ENCODE measurements at places on chromosomes 12 and 14.

- no peak for DNase-seq
These were observed 458.7 kb downstream of the TMTC2 start for GRCh38 chr12:83145325-83145840.

DNA sequence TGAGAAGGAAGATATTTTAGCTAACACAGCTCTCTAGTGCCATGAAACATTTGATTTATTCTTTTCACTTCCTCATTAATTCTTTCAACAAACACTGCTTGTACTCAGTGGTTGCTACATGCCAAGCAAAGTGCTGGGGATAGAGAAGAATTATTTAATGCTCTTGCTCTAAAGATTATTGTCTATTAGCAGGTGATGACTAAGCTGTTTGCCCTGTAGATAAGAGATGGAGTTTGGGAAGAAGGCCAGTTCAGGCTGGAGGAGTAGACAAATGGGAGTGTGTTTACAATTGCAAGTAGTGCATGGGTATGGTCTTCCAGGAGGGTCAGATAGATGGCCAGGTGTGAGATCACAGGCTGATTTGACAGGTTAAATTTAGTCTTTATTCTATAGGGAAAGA, 99.8 kb upstream of the SEL1L start:
- no peak for DNase-seq

- peak; percentile 93 for DNase-seq
These were observed 4.4 kb downstream of the RNF10 start for GRCh38 chr12:120538281-120539156.

DNA sequence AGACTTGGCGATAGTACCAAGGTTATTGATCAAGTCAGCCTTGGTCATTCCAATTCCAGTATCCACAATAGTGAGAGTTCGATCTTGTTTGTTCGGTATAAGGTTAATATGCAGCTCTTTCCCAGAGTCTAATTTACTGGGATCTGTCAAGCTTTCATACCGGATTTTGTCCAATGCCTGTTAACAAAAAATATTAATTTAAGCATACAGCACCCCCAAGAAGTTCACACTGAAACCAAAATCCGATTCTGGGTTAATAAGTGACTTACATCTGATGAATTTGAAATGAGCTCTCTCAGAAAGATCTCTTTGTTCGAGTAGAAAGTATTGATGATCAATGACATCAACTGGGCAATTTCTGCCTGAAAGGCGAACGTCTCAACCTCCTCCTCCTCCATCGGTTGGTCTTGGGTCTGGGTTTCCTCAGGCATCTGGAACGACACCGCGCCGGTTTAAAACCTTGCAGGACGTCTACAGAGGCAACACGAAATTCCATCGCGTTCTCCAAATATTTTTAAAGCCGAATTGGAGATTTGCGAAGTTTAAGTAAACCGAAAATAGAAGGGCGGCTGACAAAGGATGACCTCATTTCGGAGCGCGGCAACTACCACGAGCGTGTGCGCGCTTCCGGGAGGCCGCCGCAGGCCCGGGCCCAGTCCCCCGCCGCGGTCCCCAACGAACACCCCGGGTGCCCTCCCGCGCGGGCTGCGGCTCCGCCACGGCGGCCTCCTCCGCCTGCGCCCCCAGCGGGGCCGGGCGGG, 716 bp downstream of the HSP90AA1 start:
- no peak for DNase-seq

- peak; percentile 51 for DNase-seq
These were observed 36.9 kb upstream of the SINHCAF start for GRCh38 chr12:31362759-31363415.

DNA sequence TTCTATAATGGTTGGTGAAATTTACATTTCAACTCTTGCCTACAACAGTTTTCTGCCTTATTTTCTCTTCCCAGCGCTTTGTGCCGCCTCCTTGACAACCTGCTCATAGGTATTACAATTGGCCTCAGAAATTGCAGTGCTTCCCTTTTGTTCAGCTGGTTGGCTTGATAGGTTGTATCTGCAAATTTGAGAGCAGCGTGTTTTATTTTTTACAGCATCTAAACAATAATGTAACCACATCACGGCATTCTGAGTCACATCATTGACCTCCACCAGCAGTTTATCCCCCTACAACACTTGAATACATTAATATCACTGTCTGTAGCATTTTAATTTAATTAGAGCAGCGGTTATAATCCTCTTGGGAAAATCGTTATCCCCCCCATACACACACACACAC, 99.4 kb downstream of the ETV6 start:
- no peak for DNase-seq

DNA sequence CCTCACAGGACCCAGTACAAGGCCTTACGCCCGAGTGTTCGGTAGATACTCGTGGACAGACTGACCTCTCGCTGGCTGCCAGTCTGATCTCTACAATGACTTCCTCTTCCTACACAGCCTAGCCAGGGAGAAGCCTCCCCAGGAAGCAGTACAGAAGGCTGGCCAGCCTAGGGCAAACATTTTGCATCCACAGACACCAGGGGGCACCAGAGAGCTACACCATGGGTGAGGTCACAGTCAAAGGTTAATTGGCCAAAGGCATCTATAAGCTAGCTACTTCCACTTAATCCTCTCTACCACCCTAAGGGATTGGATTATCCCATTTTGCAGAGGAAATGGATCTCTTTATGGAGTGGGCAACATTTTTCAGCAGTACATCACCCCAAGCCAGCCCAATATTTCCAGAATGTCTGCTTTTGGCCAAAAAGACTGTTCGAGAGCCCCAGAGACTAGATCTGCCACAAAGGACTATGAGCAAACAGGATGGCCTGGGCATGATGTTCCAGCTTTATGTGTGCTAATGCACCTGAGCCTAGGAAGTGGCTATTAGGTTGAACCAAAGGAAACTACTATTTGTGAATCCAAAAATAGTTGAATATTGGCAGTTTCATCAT, 14.6 kb upstream of the PNMA1 start:
- DNase-seq, result peak; percentile 67

- no peak for DNase-seq
These were observed 230.4 kb downstream of the SPTSSA start for GRCh38 chr14:34231626-34232025.

DNA sequence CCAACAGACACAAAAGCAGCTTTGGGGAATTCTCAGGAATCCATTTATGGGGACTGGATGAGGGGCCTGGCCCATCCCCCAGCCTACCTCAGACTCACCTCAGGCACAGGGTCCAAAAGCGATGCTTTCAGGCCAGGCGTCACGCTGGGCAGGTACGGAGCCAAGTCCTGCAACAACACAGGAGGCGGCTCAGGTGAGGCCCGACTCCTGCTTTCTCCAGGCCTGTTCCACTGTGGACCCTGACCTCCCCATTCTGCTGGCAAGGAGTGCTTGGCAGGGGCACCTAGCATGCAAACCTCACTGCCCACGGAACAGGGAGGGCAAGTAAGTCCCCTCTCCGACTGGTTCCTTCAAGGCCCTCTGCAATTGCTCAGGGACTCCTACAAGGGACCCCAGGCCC, 28.6 kb upstream of the RAB35 start:
- no peak for DNase-seq

- DNase-seq, result peak; percentile 29
These were observed 5.5 kb downstream of the BCL11B start for GRCh38 chr14:99266181-99267178.

- DNase-seq, result no peak
These were observed 2.3 kb downstream of the TBX5 start for GRCh38 chr12:114403690-114404066.

- DNase-seq, result no peak
These were observed 49.7 kb downstream of the CKB start for GRCh38 chr14:103472939-103473338.

DNA sequence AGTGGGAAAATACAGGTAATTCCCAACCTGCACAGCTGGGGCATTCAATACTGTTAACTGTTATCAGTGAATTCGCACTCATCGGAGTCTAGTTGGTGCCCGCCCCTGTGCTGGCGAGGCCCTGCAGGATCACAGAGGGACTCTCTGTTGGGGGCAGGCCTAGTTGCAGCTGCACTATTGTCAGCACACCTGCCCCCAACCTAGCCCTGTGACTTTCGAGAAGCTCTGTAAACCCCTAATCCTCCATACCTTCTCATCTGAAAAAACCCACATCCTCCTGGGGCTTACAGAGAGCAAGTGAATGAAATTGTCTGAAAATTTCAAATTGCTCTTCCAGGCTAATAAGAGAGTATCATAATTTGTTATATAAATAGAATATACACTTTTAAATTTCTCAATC, 132.2 kb upstream of the NUDT4 start:
- no peak for DNase-seq

DNA sequence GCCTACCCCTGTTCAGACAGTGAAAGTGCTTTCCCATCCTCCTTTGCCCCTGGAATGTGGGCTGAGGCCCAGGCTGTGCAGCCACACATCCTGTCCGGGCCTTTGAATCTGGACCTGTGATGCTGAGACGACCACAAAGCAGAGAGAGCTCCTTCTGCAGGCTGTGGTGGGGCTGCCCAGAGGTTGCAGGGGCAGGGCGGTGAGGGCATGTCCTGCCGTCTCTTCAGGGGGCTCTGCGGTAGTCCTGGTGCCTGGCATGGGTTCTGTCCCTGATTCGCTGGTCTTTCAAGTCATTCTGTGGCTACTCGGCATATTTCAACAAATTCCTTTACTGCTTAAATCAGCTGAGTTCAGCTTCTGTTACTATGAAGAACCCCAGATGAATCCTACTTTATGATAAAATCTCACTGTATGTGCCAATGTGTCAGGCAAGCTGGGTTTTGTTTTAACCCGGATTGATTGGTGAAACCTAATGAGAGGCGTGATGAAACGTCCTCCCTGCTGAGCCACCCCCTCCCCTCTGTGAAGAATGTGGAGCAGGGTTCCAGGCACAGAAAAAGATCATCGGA, 63.4 kb upstream of the DICER1 start:
- DNase-seq, result peak; percentile 31

DNA sequence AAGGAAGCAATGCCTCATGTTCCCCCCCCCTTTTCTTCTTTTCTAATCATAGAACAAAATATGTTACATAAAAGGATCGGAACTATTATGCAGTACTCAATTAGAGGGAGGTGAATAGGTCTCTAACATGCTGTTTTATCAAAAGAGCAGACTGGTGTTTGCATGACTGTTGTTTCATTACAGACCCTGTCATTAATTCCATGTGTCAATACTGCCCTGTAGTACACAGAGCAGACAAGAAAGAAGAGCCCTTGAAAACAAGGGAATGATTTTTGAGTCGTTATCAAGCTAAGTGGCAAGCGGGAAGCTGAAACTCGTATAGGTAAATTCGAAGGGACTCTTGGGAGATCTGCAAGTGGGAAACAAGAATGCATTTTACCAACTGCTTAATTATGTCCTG, 76.9 kb upstream of the TMEM263 start:
- DNase-seq, result no peak

GRCh38 chr14:80135305-80136088, 75.8 kb downstream of the DIO2 start:
- no peak for DNase-seq

GRCh38 chr12:117294189-117294603, 67.2 kb downstream of the NOS1 start:
- no peak for DNase-seq

GRCh38 chr12:80381121-80381520, 62.9 kb upstream of the PTPRQ start:
- no peak for DNase-seq

GRCh38 chr12:124604264-124604680, 36.9 kb upstream of the NCOR2 start:
- DNase-seq, result peak; percentile 33

DNA sequence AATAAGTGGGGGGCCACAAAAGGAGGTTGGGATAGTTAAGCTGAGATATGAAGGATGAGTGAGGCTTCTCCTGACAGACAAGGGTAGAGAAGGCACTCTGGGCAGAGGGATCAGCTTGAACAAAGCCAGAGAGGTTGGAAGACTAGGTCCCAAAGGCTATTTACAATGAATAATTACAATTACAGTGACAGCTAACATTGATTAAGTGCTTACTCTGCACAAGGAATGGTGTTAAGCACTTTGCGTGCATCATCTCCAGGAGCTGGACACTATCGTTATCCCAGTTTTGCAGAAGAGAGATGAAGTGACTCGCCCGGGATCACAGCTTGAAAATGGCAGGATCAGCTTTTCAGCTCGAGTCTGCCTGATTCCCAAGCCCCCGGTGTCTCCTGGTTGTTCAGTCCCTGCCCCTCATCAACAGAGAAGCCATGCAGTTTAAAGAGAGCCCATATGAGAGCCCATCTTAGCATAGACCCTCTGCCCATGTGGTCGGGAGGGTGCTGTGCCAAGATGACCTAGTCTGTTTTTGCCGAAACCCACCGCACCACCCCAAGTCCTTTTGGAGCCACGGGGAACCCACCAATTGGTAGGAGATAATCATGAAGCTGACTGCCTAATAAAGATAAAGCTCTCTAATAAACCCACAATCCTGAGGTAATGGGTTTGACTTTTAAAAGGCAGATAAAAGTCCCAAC, 89.9 kb upstream of the HSPB8 start:
- no peak for DNase-seq

- DNase-seq, result no peak
These were observed 6.2 kb downstream of the PGF start for GRCh38 chr14:74949191-74949601.

DNA sequence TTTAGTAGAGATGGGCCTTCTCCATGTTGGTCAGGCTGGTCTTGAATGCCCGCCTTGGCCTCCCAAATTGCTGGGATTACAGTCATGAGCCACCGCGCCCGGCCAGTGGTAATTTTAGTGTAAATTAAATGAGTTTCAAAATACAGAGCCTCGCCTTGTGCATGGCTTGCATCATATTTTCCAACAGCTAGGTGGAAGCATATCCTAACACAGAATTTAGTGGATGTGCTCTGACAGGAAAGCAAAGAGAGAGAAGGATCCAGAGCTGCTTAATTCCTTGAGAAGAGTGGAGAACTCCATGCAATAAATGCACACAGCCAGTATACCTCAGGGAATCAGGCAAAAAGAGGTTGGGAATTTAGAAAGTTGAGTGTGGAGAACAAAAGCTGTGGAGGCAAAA, 2.5 kb downstream of the OR6C2 start:
- no peak for DNase-seq

- DNase-seq, result no peak
These were observed 25.8 kb downstream of the TMEM120B start for GRCh38 chr12:121738340-121738858.

- peak; percentile 57 for DNase-seq
These were observed 297.5 kb downstream of the ZFP36L1 start for GRCh38 chr14:68495101-68496039.

GRCh38 chr14:58455593-58456265, 28.2 kb downstream of the KIAA0586 start:
- peak; percentile 82 for DNase-seq

DNA sequence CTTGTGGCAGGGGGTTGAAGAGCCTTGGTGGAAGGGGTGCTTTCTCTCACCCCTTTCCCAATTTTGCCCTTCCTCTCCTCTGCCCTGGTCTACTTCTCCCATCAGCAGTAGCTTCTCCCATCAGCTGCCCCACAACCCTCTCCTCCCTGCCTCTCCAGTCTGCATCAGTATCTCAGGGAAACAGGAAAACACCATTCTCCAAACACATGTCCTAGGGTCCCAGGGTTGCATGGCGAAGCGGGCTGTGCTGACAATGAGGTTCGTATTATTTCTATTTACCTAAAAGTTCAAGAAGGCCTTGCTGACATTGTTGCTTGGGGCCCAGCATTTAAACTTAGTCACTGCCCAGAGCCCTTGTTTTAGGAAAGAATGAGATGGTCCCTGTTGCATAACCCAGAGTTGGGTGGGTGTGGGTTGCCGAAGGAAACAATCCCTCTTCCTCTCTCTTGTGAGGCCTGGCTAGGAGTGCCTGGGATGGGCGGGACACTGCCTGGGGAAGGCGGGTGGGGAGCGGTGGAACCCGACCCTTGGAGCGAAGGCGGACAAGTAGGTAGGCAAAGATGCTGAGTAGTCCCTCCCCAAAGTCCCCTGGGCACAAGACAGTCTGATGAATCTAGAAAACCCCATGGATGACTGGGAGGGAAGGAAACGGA, 1.3 kb upstream of the IGFBP6 start:
- no peak for DNase-seq

All from renal cortical epithelial cell (primary cell).